Left lung (tissue), 14 donors: ENCODE measurements at places on chromosomes 2 and 18. TPM values are rescaled to one million over a fixed set of nuclear protein-coding genes. Genes with fewer than 3 reads are reported as not detected.

EMILIN1 gene
- 161 TPM for total RNA-seq

SPC25 gene
- 1.4 TPM for total RNA-seq

COLEC11 gene
- total RNA-seq: 0.84 TPM

L3MBTL4 gene
- total RNA-seq: 13.9 TPM

NT5DC4 gene
- total RNA-seq: 1.1 TPM

PCGF1 gene
- total RNA-seq: 27.1 TPM

PROKR1 gene
- total RNA-seq: not detected

MFF gene
- 53.2 TPM for total RNA-seq

FSHR gene
- not detected for total RNA-seq

LYG2 gene
- not detected for total RNA-seq

SUCLG1 gene
- 62.2 TPM for total RNA-seq

RAB6D gene
- total RNA-seq: not detected
